Activated B cell treated with CpG ODN at 0.5 μM for 24 hours (primary cell): ENCODE measurements at places on chromosomes 3 and 15.
A peak's percentile ranks its signal among the peaks of the same experiment; 100 is the strongest.

DNA sequence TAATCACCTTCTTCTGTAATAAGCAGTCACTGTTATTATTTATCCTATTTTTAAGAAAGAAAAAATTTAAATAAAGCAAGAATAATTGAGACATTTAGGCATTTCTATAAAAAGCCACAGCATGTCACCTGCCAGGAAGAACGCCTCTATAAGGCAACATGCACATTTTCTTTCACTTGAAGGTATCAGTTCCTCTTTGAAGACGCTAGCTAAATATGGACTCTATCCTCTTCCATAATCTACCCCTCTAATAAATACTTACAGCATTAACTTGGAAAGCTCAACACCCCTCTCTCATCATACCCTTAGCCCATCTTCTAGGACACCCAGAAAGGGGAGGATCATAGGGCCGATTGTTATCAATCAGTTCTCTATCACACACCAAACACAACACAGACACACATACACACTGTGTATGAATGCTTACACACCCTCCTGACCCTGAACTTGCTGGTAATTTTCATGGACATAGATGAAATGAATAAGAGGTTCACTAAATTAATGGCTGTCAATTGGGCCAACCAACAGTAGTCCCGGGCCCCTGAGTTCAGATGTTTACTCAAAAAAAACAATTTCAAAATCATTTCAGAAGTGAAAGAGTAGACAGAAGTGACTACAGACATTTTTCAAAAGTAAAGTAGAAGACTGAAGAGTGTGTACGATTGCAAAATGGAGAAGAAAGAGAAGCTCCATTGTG lies 102.5 kb downstream of the ZMAT3 start:
- DNase-seq, result no peak

DNA sequence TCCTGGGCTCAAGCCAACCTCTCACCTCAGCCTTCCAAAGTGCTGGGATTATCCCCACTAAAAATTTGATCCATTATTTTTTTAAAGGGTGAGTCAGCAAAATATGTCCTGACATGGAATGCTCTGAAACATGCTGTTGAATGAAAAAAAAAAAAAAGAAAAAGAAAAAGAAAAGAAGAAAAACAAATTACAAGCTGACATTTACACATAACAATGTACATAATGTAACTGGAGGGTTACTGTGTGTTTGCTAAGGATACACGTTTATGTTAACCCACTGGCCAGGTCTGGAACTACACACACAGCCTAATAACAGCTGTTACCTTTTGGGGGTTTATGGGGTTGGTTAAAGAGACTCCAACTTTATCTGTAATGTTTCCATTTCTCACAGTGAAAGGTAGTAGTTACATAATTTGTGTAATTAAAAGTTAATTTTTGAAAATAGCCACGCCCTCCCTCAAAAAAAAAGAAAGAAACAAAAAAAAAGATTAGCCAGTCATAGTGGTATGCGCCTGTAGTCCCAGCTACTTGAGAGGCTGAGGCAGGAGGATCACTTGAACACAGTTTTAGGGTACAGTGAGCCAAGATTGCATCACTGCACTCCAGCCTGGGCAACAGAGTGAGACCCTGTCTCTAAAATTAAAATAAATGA lies 3.1 kb upstream of the MESP2 start:
- no peak for DNase-seq

DNA sequence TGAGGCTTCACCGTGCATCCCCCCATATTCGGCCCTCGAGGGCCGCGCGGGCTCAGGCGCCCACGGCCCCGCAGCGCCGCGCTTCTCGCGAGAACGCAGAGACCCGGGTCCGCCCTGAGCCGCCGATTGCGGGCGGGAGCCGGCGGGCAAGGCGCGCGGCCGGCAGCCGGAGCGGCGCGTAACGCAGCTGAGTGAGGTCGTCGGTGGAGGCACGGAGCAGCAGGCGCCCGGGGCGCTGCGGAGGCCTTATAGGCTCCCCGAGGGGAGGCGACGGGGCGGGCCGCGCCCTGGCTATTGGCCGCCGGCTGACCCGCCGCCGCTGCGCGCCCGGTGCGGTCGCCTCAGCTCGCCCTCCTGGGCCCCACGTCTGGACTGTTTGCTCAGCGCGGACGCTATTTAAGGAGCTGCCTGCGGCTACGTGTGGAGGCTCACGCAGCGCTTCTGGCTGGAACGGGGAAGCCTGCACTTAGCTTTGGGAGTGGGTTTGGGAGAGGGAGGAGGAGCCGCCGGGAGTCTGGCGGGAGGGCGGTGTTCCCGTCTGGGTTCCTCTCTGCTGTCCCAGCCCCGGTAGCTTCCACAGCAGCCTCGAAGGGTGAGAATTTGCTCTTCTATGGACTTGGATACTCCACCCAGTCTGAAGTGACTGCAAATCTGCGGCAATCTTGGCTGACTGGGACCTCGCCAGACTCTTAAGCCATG lies at the start of gene PLOD2:
PLOD2 (minus strand) TSS at position 221 of the 699 bp plus-strand sequence; CDS start at position 26, 195 bp downstream.
- peak; percentile 17 for DNase-seq

- DNase-seq, result no peak
Observed at GRCh38 chr3:56694867-56695683, 12.0 kb upstream of the TASOR start.

DNA sequence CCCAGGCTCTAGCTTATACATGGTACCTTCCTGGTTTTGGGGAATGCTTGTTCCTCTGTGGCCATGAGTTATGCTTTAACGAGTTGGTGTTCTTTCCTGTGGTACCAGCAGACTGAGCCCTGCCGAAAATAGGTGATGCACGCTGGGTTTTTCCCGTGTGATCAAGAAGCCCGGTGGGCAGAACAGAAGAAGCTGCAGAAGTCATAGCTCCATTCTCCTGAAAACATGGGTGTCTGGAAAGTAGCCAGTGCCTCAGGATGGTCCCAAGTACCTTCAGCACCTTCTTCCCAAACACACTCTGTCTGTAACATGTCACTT lies 25.2 kb downstream of the MAPKBP1 start:
- DNase-seq, result no peak

- DNase-seq, result no peak
Observed at GRCh38 chr3:188656196-188656982, 502.4 kb downstream of the LPP start.

- no peak for DNase-seq
Observed at GRCh38 chr3:57184526-57184925, 15.3 kb downstream of the HESX1 start.

DNA sequence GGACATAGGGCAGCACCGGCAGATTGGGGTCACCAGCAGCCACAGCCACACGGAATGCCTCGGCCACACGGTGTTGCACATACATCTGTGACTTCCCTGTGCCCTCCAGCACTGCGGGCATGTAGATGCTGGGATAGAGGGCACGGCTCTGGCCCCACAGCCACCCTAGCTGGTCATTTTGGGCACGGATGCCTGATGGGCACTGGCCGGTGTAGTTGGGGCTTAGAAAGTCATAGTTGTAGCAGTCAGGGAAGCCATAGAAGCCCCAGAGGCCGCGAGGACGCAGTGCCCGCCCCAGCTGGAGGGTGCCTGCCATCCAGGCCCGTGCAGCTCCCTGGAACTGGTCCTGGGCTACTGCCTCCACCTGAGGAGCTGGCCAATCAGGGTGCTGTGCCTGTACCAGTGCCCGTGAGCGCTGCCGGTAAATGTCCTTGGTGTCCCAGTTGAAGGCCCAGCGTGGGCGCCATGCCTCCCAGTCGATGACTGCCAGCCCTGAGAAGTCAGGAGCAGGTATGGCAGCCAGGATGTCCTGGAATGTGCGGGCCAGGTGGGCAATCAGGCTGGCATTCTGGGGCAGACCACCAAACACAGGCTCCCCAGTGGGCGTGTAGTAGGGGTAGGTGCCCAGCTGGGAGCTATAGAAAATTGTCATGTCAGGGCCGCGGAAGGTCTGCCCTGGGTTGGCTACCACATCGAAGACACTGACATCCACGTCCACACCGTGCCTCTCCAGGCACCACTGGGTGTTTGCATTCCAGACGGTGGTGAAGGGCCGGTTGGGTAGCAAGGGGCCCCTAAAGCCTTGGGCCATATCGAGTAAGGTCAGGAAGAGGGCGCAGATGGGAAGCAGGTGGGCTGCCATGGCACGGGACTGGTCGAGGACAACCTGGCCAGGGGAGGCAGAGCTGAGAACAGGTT lies 1.0 kb downstream of the HYAL1 start:
- no peak for DNase-seq

- no peak for DNase-seq
Observed at GRCh38 chr3:5138214-5138981, 16.3 kb downstream of the ARL8B start.

DNA sequence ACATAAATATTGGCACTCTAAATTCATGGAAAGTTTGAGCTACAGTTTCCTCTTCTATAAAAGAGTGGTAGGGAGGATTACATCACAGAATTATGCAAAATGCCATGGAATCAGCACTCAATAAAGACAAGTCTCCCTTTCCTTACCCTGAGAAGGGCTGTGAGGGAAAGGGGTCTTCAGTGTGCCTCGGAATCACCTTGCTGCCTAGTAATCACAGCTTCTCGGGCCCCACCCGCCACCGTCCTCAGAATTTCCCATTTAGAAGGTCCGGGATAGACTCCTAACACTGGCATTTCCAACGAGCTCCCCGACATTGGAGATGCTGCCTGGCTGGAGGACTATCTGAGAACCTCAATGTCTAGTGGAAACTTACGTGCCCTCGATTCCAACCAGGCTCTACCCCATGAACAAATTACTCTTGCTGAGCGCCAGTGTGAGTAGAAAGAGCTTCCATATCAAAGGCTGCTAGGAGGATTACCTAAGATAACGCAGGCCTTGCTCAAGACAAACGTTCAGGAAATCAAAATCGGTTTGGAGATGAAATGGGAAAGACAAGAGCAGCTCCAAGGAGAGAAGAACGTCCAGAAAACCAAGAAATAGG lies 92.1 kb upstream of the CHD2 start:
- no peak for DNase-seq

- no peak for DNase-seq
Observed at GRCh38 chr15:25633862-25634261, 195.0 kb upstream of the UBE3A start.

DNA sequence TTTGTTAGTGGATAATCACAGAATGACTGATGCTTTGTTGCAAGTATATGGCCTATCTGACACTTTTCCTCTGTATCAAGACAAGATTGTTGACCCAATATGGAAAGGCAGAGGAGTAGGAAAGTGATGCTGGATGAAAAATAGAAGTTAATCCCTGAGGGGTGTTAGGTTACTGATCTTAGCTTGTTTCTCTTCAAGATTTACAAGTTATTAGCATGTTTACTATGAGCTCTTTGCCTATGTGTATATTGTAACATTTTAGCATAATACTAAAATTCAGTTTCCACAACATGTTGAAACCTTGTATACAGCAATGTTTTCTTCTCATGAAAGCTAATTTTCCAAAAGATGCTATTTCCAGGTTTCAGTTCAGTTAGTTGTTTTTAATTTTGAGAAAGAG lies 120.4 kb upstream of the CCNL1 start:
- no peak for DNase-seq

- DNase-seq, result no peak
Observed at GRCh38 chr3:188401244-188401993, 247.5 kb downstream of the LPP start.
